ENCODE measurements at places on chromosomes 5 and 9.
A peak's percentile ranks its signal among the peaks of the same experiment; 100 is the strongest.

GRCh38 chr5:859391-859790, 8.6 kb upstream of the ZDHHC11 start:
- no peak for DNase-seq

DNA sequence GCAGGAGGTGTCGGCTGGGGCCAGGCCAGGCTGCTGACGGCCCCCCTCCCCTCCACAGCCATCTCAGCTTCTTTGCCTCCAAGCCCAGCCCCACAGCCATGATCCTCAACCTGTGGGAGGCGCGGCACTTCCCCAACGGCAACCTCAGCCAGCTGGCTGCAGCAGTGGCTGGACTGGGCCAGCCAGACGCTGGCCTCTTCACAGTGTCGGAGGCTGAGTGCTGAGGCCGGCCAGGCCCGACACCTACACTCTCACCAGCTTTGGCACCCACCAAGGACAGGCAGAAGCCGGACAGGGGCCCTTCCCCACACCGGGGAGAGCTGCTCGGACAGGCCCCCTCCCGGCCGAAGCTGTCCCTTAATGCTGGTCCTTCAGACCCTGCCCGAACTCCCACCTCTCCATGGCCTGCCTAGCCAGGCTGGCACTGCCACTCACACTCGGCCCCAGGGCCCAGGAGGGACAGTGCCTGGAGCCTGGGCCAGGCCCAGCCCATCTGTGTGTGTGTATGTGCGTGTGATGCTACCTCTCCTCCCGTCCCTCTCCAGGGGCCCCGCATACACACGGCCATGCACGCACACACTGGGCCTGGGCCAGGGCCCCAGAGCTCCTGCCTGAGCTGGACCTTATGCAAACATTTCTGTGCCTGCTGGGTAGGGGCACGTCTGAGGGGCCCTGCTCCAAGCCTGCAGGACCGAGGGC, 19.3 kb downstream of the HK3 start:
- DNase-seq, result no peak

DNA sequence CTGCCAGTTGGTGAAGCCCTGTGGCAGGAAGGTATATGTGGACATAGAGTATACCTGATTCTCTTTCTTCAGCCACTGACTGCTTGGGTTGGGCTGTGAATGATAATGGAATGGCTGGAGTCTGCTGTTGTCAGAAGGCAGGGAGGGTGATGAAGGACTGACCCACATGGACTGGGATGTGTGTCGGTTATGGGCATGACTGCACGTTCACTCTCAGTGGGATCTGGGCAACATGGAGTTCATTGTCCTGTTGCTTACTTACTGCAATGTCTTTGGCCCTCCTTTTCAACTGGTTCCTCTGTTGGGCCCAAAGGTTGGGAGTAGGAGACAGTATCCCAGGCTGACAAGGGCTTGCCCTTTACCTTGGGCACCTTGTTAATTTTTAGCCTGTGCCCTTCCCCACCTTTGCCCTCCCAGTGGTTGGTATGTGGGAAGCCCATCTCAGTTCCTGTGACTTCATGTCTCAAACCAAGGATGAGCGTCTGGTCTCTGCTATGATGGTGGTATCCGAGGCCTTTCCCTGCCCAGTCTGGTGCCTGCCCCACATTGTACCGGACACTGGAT, 34.6 kb downstream of the FAXDC2 start:
- no peak for DNase-seq

- DNase-seq, result no peak
Observed at GRCh38 chr5:1183424-1184162, 17.8 kb upstream of the SLC6A19 start.

- no peak for DNase-seq
Observed at GRCh38 chr9:137634016-137634415, 15.2 kb downstream of the EHMT1 start.

DNA sequence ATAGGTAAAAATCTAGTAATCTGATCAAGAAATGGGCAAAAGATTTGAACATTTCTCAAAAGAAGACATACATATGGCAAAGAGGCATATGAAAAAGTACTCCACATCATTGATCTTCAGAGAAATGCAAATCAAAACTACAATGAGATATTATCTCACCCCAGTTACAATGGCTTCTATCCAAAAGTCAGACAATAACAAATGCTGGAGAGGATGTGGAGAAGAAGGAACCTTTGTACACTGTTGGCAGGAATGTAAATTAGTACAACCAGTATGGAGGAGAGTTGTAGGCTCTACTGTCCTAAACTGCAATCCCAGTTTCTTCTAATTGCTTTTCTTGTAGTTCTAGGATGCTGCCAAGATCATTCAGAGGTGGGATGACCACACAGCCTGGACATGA, 193.5 kb upstream of the RFX3 start:
- DNase-seq, result no peak

DNA sequence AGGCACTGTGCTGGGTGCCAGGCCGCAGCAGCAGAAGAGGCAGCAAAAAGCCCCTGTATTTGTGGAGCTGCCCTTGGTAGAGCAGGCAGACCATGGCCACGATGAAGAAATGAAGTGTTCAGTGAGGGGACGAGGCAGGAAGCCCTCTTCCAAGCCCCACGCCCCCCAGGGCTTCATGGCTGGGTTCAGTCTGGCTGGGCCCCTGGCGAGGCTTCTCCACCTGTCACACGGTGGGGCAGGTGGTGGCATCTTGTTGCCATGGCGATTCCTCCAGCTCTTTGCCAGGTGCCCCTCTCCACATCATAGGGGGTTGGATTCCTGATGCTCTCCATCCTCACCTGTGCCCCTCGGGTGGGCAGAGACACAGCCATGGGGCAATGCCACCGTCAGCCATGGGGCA, 21.5 kb downstream of the ADGRD2 start:
- DNase-seq, result no peak

DNA sequence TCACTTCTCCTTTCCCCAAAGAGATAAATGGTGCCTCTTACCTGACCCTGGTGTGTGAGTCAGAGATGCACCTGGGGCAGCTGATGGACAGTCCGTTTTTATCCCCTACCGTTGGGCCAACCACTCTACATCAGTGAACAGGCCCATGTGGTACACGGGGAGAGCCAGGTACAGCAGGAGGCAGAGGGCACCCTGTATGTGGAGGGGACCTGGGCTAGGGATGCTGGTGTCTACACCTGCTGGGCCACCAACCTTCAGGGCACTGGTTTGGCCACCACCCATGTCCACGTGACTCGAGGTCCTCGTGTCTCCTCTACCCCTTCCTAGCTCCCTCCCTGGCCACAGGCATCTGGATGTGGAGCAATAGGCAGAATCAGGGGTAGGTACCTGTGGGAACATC, 22.7 kb upstream of the ANXA6 start:
- DNase-seq, result no peak

DNA sequence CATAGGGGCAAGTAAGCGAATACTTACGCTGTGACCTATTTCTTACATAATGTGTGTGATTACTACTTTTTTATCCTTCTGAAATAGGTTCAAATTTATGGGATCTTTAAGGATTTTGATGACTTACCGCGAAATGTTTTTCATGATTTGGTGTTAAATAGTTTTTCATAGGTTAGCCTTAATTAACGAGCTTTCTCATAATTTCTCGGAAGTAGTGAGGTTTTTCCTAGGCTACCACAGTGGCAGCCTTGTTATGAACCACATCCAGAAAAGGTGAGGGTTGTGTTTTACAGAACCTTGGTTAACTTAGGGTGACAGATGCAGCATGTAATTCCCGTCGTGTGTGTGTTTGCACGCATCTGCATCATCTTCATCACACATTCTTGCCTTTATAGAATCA, 1.3 kb downstream of the SH3GL2 start:
- DNase-seq, result no peak

DNA sequence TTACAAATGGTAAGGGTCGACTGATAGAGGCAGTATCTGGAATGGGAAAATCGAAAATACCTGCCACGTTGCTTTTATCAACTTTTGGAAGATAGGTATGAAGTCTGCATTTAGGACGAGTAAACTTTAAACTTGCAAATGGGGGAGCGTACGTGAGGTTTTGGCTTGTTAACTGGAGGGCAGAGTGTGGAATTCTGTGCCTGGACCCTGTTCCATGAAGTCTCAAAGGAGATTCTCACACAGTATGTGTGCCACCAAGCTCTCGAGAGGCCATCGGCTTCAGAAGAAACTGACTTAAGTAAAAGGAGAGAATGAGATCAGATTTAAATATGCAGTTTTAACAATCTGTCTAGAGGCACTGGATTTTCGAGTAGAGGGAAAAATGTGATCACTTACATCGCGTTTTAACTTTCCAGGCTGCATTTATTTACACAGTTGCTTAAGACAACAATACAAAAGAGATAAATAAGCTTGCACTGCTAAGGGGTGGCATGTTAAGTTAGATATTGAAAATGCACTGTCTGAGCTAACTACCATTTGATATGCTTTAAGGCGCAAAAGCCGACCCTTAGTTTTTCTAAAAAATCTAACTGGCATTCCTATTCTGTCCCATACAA, 401.6 kb downstream of the EBF1 start:
- DNase-seq, result no peak

- peak; percentile 65 for DNase-seq
Observed at GRCh38 chr9:117825609-117826347, 121.6 kb downstream of the TLR4 start.

GRCh38 chr9:87596862-87597261, 99.2 kb downstream of the DAPK1 start:
- no peak for DNase-seq

DNA sequence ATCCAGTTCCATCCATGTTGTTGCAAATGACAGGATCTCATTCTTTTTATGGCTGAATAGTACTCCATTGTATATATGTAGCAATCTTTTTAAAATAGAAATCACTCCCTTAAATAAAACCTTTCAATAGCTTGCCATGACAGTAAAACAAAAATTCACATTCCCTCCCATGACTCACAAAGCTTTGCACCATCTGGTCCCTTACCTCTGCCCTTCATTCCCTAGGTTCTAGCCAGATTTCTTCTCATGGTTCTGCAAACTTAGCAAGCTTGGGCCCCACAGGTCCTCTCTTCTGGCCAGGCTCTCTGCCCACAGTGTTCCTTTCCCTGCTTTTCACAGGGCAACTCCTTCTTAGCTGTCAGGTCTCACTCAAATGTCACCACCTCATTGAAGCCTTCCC, 4.3 kb upstream of the SPOCK1 start:
- no peak for DNase-seq

DNA sequence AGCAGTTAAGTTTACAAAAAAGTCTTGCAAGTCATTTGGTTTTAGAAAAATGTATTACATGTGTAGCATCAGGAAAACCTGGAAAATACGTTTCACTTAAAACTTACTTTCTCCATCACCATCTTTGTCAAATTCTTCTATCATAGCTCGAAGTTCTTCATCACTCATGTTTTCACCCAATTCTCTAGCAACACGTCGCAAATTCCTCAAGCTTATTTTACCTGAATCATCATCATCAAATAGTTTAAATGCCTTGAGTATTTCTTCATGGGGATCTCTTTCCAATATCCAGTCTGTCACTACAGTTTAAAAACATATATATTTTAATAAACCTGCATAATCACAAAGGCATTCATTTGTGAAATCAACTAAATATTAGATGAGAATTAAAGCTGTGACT, 10.3 kb downstream of the CETN3 start:
- no peak for DNase-seq

DNA sequence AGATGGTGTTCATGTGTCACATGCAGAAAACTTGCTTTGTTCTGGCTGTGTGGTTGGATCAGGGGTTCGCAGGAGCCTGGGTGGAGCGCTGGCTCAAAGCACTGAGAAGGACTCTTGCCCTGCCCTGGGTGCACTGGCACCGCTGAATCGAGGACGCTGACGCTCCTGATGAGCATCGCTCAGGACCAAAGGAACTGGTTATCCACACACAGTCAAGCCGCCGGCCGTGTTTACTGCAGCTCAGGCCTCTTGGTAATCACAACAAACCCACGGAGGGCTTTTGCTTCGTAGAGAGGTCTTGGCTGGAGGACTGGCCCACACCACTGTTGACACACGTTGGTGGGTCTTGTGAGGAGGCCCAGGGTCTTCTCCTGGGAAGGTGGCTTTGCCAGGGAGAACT, 299.4 kb upstream of the IRX2 start:
- DNase-seq, result no peak

- no peak for DNase-seq
Observed at GRCh38 chr5:134111741-134112647, 2.5 kb upstream of the TCF7 start.

DNA sequence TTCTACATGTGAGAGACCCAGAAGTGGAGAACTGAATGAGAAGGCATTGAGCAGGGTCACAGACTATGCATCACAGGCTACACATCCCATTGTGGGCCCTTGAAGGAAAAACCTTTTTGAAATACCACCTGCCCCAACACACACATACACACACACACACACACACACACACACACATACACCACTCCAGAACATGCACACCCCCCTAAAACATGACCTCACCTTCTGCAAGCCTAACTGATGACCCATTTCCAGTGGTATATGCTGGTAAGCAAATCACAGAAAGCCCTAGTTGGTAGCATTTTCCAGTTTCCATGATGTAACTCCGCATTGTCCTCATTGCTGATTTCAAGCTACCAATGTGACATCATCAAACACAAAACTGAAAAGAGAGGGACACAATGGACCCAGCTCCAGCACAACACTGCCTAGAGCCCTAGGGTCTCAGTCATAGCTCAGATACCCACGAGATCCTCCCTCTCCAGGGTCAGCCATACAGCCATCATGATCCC, 36.4 kb downstream of the THBS4 start:
- DNase-seq, result no peak

GRCh38 chr5:59272809-59273427, 620.6 kb downstream of the PDE4D start:
- no peak for DNase-seq

DNA sequence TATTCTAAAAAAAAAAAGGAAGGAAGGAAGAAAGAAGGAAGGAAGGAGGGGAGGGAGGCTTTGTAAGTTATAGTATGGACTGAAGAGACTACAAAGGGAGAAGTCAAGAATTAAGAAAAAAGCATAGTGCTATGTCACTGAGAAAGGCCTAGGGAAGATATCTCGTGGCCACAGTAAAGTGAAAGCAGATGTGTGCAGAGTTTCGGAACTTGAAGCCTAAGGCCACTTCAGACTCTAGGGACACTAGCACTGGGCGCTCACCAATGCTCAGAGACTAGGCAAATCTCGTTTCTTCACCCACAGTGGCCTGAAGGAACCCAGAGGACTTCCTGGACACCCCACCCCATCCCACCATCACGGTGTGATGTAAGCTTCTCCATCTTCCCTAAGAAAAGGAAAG, 181.4 kb upstream of the TRPM3 start:
- no peak for DNase-seq

GRCh38 chr5:74034733-74035132, 408.7 kb downstream of the ARHGEF28 start:
- DNase-seq, result no peak

- no peak for DNase-seq
Observed at GRCh38 chr5:146732962-146733361, 145.6 kb downstream of the PPP2R2B start.

Measured in hematopoietic multipotent progenitor cell (in vitro differentiated cells).